ENCODE measurements at places on chromosomes 5 and 9.

- H3K36me3 ChIP-seq, result no peaks in the 10 kb centered on the region
- no peak for DNase-seq
- H3K27ac ChIP-seq, result no peak overlapping the region
- H3K27me3 ChIP-seq, result no peaks in the 10 kb centered on the region
- H3K4me3 ChIP-seq, result no peak overlapping the region
Measured at GRCh38 chr5:139304391-139305324, 11.1 kb downstream of the MATR3 start.

- no peak for DNase-seq
- H3K36me3 ChIP-seq, result no peaks in the 10 kb centered on the region
- H3K27ac ChIP-seq, result no peak overlapping the region
- no peak overlapping the region for H3K4me3 ChIP-seq
- no peaks in the 10 kb centered on the region for H3K4me1 ChIP-seq
Measured at GRCh38 chr5:52468976-52469375, 318.7 kb upstream of the ITGA1 start.

GRCh38 chr9:117480253-117480652 is 65.4 kb upstream of the ASTN2 start:
- H3K27me3 ChIP-seq, result no peaks in the 10 kb centered on the region
- no peak for DNase-seq
- no peak overlapping the region for H3K27ac ChIP-seq

DNA sequence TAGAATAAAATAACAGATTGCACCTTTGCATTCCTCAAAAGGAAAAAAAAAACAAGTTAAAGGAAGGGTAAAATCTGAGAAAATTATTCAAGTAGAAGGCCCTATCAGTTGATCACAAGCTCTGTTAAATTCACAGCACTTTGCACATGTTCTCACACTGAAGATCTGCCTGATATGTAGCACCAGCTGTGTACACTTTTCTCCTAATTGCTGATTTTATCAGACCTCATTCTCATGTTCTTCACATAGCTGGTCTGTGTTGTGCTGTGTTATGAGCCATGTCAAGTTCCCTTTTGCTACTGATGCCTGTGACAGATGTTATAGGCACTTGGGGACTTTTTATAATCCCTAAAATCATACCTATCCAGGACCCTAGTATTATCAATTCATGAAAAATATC is 390.4 kb upstream of the PRR16 start:
- no peak overlapping the region for H3K4me3 ChIP-seq
- no peaks in the 10 kb centered on the region for H3K27me3 ChIP-seq
- no peaks in the 10 kb centered on the region for H3K4me1 ChIP-seq
- DNase-seq, result no peak
- H3K36me3 ChIP-seq, result no peaks in the 10 kb centered on the region

- no peaks in the 10 kb centered on the region for H3K36me3 ChIP-seq
- no peak for DNase-seq
- no peaks in the 10 kb centered on the region for H3K27me3 ChIP-seq
- H3K4me3 ChIP-seq, result no peak overlapping the region
- no peaks in the 10 kb centered on the region for H3K4me1 ChIP-seq
- H3K27ac ChIP-seq, result no peak overlapping the region
Measured at GRCh38 chr9:75063556-75064305, 24.2 kb downstream of the NMRK1 start.

DNA sequence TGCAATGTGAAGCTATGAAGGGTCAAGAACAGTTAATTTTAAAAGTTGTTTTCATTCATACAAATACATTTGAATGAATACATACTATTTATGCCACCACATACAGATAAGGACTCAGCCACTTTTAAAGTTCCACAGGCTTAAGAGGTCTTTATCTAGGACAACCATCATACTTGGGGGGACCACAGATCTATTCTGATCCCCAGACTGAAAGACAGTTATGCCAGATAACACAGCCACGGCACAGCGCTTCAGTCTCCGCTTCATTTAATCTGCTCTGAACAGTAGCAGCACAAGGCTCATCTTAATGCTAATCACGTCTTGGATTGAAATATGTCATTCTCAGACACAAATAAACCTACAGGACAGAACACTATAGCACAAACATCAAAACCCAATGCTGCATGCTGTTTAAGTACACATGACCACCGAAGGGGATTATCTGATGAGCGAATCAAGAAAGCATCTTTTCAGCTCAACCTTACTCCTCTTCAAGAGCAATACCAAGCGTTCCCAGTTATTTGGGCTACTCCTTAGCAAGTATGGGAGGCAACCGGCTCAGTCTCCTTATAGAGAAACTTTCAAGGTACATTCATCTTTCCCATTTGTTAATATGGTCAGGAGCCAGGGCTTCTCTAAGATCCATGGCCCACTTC is 33.3 kb downstream of the PUM3 start:
- H3K27me3 ChIP-seq, result no peaks in the 10 kb centered on the region
- DNase-seq, result no peak
- H3K27ac ChIP-seq, result no peak overlapping the region
- H3K36me3 ChIP-seq, result no peaks in the 10 kb centered on the region

All from breast epithelium (tissue), 4 donors.